ENCODE measurements at places on chromosomes 6 and 20.
A peak's percentile ranks its signal among the peaks of the same experiment; 100 is the strongest.

DNA sequence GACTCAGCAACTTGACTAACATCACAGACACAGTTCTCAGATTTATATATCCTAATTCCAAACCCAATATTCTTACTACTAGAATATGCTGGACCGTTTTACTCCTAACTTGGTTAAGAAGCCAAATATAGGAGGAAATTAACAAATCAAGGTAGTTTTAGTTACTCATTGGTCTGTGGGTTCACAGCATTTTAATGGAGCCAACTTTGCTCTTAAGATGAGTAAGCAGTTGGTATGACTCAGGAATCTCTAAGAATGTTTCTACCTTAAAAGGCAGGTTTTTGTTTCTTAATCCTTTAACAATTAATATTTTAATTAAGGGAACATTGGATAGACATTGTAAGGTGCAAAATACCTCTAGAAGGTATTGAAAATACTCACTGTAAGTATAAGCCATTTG is 31.6 kb downstream of the OPRM1 start:
- peak; percentile 20 for DNase-seq

GRCh38 chr20:57787990-57788781 is 78.4 kb upstream of the PMEPA1 start:
- peak; percentile 36 for DNase-seq

DNA sequence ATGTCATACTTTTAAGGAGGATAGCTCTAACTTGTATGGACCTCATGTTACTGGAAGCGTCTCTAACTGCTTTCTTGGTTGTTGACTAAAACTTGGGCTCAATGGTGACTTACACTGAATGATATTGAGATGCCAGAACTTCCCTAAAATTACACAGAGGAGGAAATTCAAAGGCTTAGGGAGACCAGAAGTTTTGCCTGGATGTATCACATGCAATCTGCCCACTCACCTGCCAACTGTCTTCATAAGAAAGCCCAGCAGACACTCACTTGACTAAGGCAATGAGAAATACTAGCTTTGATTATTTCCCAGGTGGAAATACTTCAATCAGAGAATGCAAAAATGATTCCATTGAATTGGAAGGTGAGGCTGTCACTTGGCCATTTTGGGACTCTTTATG is 51.2 kb upstream of the PDYN start:
- no peak for DNase-seq

- DNase-seq = no peak
Observed at GRCh38 chr20:13856354-13856753, 71.5 kb downstream of the NDUFAF5 start.

- peak; percentile 51 for DNase-seq
Observed at GRCh38 chr6:133165235-133165634, 75.9 kb upstream of the EYA4 start.

GRCh38 chr20:46118481-46119020 is 437 bp downstream of the CD40 start:
- DNase-seq = no peak

DNA sequence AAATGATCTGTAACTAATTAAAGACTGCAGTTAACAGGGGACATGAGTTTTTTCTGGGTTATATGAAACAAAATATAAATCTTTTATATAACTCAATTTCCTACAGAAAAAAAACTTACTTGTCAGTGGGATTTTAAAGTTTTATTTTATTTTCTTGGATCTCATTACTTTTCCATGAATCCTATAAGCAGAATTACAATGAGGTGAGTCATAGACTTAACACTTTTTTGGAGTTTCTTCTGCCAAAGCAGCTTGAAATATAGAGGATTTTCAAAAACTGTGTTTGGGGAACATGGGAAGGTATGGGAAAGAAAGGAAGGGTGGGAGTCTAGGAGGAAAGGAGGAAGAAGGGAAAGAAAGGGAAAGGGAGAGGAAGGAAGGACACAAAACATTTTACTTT is 130.7 kb downstream of the AIG1 start:
- peak; percentile 1 for DNase-seq

- DNase-seq = no peak
Observed at GRCh38 chr6:21200134-21200870, 393.2 kb upstream of the SOX4 start.

DNA sequence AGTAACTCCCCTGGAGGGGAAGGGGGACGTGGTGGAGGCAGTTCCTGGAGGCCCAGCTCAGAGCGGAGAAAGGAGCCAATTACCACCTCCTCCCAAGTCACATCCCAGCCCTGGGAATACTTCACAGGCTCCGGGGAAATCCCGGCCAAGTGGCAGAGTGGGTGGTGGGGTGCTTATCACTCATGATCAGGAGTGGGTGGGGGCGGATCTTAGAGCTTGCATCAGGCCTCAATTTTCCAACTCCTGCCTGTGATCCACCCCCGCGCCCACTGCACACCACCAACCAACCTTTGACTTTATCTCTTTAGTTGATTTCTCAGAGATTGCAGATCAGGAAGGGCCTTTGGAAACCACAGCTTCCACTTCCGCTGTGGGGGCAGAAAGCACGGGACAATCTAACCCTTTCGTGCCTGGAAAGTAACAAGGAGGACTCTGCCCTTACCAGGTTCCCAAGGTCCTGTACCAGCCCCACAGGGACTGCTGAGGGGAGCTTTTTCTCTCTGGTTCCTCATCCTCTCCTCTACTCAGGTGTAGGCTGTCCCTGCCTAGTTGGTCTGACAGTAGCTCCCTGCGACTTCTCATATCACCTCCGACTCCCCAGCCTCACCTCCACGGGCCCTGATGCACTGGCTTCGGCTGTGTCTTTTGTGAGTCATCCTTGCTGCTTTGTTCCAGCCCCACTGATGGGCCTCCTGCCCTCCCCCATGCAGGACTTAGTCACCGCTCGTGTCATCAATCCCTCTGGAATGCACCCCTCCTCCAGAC is 24.9 kb upstream of the IER3 start:
- DNase-seq = peak; percentile 96

DNA sequence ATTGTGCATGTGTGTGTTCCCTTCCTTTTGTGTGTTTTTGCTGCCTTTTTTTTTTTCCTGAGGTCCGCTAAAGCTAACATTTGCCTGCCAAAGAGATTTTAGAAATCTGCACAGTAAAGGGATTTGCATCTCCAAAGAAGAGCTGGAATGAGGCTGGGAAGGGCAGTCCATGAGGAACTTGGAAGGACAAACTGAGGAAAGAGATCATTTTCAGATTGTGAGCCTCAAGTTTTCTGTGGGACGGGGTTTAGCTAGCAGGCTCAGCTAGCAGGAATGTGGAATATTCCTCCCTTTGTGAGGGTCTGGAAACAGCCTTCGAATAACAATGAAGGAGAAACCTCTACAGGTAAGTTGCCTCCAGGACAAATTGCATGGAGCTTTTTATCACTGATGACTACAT is 3.8 kb downstream of the INSM1 start:
- no peak for DNase-seq

GRCh38 chr20:2603816-2604505 is 48.5 kb upstream of the NOP56 start:
- DNase-seq = no peak

DNA sequence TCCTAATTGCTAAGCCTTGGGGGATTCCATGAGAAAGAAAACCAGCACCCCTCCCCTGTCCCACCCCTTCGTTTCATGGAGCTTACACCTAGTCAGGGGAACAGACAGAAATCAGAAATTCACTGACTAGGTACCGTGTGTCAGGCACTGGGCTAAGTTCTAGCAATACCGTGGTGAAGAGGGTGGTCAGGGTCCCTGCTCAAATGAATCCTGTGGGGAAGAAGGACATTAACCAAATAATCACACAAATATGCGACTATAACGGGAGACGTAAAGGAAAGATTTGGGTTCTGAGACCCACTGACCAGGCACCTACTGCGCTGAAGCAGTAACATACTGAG is 65.1 kb upstream of the TOP1 start:
- DNase-seq = no peak

DNA sequence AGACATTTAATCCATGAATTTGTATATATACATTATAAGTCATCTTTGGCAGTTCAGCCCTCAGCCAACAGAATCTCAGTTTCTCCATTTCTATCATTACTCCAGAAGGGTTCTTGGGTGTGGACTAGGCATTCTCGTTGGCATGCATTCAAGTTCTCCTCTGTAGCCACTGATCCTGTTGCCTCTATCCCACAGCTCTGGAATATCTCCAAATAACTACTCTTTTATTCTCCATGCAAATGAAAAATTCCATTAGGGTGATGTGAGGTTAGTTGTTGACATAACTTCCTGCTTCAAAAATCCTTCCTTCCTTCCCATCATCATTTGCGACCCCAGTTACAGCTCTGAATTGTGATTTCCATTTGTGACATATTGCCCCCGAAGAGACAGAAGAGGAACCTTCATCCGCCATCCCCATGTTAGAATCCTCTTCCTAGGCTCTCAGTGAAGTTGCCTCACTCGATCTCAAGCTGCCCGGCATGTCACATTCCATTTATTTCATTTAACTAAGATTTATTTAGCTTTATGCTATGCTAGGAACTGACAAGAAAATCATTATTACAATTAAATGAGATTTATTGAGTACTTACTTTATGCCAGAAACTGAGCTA is 93.7 kb upstream of the EDN1 start:
- peak; percentile 57 for DNase-seq

GRCh38 chr20:669573-669972 is 6.0 kb downstream of the SCRT2 start:
- no peak for DNase-seq

GRCh38 chr20:50331469-50332363 is 141.1 kb downstream of the CEBPB start:
- DNase-seq = peak; percentile 85

- DNase-seq = peak; percentile 15
Observed at GRCh38 chr6:10463491-10464481, 48.9 kb upstream of the TFAP2A start.

DNA sequence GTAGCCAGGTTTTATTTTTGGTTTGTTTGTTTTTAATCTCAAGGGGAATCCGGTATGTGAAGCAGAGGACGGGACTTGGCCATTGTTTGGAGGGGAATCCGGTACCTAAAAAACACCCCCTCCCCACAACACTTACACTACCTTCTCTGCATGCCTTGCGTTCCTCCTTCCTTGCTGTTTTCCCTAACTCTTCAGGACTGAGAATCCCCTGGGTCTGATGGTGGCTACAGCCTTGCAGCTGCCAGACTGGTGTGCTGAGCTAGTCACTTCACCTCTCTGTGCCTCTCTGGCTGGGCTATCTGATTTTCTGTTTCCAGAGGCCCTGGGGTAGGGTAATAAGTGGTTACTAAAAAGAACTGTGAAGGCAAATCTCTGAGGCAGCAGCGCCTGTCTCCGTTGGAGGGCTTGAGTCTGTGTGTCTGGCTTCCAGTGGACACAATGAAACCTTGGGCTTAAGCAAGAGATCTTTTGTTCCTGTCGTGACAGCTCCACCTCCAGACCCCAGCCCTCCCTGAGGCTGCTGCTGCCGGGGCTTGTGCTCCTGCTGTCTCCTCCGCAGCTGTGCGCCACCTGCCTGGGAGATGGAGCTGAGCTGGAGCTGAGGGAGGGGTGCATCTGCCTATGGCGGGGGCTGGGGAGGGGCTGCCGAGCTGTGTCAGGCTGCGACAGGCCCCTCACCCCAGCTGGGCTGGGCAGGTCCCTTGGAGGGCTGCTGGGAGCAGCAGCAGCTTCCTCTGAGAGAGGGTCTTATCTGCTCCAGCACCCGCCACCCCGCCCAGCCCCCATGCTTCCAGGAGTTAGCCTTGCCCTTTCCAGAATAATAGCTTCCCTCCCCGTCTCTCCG is 65.8 kb upstream of the CCDC167 start:
- DNase-seq = no peak

GRCh38 chr6:106973836-106974335 is 643 bp downstream of the CD24 start:
- peak; percentile 30 for DNase-seq

GRCh38 chr6:41730531-41731436 is 4.6 kb downstream of the TFEB start:
- DNase-seq = no peak

- DNase-seq = no peak
Observed at GRCh38 chr6:114162691-114163347, 180.0 kb downstream of the HS3ST5 start.

GRCh38 chr6:141986457-141986856 is 146.3 kb upstream of the GJE1 start:
- DNase-seq = no peak

DNA sequence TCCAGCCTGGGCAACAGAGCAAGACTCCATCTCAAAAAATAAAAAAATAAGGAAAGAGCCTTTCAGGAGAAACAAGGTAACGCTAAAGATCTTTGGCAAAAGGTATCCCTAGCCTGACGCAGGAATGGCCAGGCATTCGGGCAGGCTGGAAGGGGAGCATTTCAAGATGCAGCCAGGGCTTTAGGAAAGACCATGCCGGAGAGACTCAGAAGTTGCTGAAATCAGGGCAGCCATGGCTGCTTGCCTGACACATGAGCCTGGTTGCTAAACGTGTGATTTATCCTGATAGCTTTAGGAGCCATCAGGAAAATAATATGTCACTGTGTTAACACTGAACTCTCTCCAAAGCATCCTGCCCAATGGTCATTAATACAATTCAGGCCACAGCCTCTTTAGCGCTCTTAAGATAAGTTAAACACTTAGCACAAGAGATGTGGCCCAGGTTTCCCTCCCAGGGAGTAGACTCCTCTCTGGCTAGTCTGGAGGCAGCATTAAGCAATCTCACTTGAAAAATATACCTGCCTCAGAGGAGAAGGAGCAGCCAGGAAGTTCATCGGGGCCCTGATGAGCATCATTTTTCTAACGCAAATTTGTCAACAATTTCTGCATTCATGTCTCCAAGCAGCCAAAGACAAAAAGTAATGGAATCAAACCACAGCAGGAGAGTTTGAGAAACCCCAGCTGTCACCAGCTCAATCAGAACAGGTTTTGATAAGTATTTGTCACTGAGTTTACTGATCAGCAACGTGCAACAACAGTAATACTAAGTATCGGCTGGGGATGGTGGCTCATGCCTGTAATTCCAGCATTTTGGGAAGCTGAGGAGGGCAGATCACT is 200.0 kb downstream of the ZMYND8 start:
- DNase-seq = no peak

DNA sequence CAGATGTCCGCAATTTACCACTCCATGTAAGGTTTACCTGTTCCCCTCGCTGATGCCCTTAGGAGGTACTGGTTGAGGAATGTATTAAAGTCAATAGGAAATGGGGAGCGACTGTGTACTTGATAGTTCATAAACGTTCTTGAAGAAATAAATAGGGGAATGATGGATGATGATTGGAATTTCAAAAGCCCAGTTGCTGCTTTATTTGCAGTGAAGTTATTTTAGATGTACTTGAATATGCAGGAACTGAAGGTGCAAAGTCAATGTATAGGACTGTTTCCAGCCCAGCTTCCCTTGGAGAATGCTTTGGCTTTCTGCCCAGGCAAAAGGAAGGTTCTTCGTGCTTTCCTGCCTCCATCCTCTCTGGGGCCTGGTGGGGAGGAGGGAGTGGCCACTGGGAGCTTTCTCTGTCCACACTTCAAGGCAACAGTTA is 19.8 kb downstream of the ADGRF5 start:
- peak; percentile 45 for DNase-seq

- DNase-seq = no peak
Observed at GRCh38 chr6:158361961-158362669, 49.9 kb downstream of the TULP4 start.
